NCI-H2081 (cell line): ENCODE measurements at places on chromosomes 12 and 14.

GRCh38 chr12:52580496-52580895 is 6.9 kb upstream of the KRT74 start:
- DNase-seq = peak; percentile 28

GRCh38 chr12:112907415-112908157 is 824 bp downstream of the OAS1 start:
- DNase-seq = no peak

DNA sequence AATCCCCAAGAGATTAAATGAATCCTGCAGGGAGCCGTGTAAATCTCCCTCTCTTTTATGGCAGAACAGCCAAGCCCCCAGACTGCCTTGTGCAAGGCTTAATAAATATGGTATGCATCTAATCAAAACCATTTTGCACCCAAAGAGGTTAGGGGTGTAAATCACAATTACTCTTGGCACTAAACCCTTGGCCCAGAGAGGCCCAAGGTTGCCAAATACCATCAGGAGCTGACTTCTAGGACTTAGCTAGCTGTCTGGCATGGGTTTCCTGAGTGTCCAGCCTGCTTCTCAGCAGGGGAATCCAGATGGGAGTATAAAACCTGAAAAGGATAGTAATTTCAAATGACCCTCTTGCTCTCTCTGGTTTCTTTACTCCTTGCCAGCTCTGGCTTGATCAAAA is 610.4 kb downstream of the MED13L start:
- DNase-seq = no peak

DNA sequence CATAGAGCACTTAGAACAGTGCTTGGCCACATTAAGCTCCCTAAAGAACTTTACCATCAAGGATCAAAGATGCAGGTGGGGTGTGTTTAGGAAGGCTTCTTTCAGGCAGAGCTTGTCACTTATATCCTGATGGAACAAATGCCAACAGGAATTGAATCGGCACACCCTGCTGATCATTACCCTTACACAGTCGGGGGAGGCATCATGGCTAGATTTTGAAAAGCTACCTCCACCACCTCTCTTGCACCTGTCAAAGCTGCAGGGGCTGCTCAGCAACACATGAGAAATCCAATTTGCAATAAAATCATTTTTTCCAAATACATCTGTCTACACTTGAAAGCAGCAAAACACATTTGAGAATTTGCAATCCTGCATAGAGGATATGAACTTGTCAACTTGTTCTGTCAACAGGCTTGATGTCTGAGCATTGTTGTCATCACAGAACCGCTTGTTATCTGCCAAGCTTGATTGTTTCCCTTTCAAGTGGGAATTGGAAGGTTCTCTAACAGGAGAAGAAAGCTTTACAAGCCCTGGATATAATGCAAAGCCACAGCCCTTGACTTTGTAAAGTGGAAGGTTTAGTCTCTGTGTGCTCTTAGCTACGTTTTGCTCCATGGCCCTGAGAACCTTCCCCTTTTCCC is 24.6 kb upstream of the TRIM9 start:
- no peak for DNase-seq

GRCh38 chr12:49982246-49983087 is 9.7 kb downstream of the AQP6 start:
- DNase-seq = no peak

DNA sequence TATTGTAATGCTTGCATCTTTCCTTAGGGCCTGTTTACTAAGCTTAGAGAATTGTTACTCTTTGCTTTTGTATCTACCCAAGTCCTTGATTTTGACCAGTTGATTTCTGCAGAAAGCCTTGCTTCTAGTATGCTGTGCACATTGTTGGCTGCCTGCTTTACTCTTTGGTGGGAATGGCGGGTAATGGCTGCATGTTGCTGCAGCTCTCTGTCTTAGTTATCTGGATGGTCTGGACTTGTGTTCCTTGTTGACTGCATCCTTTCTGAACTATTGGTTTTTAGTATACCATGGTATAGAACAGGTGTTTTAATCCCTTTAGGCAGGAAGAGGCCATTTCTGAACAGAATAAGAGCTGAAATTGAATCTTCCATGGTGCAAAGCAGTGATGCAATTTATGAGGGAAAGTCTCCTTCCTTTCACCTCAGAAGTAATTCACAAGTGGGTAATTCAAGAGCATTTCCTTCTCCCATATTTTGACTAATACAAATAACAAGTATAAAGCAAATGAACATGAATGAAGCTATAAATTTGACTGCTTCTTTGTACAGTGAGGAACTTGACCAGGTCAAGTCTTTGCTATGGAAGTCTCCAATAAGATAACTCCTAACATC is 466.4 kb downstream of the NPAS3 start:
- no peak for DNase-seq

- DNase-seq = no peak
Measured at GRCh38 chr14:40365305-40365704, 933.1 kb upstream of the FBXO33 start.

- no peak for DNase-seq
Measured at GRCh38 chr12:4001841-4002240, 128.6 kb upstream of the PARP11 start.

- DNase-seq = peak; percentile 52
Measured at GRCh38 chr12:52202361-52203078, 10.7 kb upstream of the KRT80 start.

DNA sequence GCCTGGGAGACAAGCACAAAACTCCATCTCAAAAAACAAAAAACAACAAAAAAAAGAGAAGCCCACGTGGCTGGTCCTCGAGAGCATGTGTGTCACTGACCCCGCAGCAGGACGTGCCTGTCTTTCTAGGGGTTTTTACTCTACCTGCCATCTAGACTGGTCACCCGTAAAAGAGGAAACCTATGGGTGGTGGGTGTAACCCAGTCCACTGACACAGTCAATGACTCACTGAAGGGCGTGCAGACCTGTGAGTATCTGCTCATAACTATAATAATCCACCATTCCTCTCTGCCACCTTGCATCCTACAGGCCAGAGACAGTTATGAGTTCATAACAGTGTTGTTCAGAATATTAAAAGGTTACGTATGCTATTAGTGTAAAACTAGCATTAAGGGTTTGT is 4.6 kb downstream of the GOLGA3 start:
- DNase-seq = no peak

DNA sequence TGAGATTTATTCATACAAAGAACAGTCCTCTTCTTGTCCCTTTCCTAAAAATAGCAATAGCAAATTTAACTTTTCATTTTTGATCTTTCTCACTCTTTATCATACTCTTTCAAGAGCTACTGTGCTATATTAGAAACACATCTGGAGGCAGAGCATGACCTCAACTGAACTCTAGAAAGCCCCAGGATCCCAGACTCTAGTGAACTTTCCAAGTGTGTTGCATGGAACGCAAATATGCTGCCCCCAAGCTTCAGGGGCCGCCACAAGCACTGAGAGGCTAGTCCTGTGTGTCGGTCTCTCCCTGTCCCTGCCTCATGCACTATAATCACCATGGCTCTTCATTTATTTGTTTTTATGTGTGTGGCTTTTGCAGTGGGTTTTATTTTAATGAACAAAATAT is 38.7 kb upstream of the ZNF641 start:
- no peak for DNase-seq

GRCh38 chr12:65100140-65100539 is 21.0 kb downstream of the WIF1 start:
- no peak for DNase-seq

DNA sequence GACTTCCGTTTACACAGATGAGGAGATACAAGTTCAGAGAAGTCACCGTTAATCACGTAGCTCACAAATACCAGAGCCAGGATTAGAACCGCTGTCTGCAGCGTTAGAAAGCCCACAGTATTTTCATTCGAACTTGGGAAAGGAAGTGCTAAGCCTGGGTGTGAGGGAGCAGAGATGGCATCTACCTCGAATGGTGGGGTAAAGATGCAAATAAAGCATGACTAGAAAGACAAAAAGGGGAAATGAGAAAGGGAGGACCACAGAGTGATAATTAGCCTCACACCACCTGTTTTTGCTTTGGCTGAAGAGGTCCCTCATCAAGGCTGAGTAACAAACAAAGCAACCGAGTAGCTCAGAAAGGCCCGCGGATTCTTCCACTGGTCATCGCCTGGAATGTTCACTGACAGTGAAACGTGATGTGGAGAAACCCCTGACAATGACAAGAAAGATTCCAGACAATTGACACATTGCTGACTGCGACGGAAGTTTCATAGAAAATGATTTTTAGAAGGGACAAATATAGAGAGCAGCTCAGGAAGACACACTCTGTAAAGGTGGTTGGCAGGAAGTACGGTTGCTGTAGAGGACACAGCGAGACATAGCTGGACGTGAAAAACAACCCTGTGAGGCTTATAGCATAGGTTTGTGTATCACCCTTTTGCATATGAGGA is 31.5 kb upstream of the BHLHE41 start:
- no peak for DNase-seq

DNA sequence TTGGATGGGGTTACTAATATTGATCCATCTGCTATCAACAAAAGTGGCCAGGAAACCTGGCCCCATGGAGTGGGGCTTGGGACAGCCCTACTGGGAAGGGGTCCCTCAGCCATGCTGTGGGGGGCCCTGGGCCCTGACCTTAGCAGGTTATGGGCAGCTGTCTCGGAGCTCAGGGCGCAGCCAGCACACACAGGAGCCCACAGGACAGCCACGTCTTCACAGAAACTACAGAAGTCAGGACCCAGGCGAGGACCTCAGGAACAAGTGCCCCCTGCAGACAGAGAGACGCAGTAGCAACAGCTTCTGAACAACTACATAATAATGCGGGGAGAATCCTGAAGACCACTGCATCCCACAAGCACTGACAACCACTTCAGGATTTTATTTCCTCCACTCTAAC is 11.9 kb upstream of the FKBP11 start:
- DNase-seq = no peak

DNA sequence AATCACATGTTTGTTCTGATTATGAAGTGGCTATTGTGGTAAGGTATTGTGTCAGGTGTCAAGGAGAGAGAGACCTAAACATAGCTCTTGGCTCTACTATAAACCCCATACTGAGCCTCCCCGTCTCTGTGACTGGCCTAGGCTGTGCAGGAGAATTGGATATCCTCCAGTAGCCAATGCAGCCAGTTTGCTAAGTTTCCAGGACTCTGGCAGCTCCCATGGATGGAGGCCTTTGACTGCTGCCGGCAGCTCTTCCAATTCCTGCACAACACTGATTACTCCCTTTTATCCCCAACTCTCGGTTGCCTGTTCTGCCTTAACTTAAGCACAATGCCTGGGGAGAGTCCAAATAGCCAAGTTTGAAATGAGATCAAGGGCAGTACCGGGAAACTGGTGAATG is 59.3 kb downstream of the ABCC9 start:
- no peak for DNase-seq

DNA sequence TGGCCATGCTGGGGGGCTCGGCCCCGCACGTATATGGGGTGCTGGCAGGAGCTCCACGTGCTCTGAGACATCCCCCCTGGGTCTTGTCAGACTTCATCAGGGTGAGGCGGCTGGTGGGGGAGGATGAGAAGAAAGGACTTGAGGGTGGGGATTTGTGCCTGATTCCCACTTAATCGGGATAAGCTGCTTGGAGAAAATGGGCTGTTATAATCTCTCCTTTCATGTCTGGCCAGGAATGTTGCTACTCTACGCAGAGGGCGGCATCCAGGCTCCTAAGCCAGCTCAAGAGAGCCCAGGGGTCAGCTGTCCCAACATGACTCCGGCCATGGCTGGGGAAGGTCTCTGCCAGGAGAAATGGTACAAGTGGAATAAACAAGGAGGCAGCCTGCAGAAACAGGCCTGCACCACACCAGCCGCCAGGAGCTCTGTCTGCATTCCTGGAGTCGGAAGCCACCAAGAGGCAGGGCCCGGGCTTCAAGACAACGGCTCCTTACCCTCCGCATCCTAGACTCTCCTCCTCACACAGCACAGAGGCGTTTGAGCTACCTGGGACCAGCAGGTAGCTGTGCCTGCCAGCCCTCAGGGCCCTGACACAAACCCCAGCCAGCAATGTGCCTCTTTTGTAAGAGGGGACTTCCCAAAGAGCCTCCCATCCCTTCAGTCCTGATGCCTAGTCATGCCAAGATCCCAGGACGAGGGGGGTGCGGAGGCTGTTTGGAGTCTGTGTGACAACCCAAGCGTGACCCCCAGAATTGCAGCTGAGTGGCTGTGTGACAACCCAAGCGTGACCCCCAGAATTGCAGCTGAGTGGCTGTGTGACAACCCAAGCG is 195.8 kb upstream of the DIO3 start:
- no peak for DNase-seq

DNA sequence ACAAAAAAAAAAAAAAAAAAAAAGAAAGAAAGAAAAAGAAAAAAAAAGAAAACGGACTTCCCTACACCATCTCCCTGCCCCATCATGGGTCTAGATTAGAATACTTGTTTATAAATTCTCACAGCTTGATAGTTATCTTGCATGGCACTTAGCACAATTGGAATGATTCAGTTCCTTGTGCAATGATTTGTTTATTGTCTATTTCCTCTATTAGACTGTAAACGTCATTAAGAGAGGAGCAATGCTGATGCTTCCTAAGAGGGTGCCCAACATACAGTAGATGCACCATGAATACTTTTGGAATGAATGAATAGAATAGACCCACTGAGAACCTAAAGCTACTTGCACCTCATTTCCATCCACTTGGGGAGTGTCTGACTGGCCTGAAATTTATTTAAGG is 40.8 kb downstream of the PAX9 start:
- DNase-seq = no peak

DNA sequence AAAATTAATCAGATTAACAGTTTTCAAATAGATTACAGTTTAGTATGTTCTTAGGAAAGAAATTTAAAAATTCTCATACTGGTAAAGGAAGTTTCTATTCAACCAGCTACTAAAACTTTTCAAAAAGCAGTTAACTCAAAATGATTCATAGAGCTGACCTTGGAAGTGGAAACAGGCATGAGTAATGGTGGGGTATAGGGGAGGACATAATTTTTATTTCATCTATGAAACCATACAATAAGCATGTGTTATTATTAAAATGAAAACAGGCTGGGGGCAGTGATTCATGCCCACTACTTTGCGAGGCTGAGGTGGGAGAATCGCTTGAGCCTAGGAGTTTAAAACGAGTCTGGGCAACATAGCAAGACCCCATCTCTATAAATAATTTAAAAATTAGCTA is 73.0 kb downstream of the DNAI7 start:
- no peak for DNase-seq

GRCh38 chr12:106879612-106880011 is 76.1 kb upstream of the TMEM263 start:
- DNase-seq = no peak

DNA sequence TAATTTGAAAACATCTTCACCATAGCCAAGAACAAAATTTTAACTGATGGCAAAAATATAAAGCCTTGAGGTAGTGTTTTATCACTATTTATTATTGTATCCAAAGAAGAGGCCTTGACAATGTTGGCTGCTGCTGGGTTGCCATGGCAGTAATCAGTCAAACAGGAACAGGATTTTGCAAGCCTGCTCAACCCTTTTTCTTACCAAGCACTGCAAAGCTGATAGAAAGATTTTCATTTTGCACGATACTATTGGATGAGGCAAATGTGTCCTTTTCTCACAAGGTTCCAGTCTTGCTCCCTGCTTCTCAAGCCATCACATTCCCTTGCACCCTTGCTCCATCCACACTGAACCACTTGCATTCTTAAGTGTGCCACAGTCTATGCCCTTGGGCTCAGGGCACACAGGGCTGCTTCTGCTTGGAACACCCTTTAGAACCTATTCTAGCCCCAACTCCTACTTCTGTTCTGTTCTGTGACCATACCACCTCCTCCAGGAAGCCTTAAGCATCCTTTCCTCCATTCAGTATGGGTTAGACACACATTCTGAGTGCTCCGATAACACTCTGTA is 76.5 kb upstream of the AMIGO2 start:
- no peak for DNase-seq

GRCh38 chr12:64400041-64400440 is 4.2 kb upstream of the XPOT start:
- DNase-seq = no peak
